Vagina (tissue), 2 donors: ENCODE measurements at places on chromosomes 1 and 21. TPM values are rescaled to one million over a fixed set of nuclear protein-coding genes. Genes with fewer than 3 reads are reported as not detected.

DNA sequence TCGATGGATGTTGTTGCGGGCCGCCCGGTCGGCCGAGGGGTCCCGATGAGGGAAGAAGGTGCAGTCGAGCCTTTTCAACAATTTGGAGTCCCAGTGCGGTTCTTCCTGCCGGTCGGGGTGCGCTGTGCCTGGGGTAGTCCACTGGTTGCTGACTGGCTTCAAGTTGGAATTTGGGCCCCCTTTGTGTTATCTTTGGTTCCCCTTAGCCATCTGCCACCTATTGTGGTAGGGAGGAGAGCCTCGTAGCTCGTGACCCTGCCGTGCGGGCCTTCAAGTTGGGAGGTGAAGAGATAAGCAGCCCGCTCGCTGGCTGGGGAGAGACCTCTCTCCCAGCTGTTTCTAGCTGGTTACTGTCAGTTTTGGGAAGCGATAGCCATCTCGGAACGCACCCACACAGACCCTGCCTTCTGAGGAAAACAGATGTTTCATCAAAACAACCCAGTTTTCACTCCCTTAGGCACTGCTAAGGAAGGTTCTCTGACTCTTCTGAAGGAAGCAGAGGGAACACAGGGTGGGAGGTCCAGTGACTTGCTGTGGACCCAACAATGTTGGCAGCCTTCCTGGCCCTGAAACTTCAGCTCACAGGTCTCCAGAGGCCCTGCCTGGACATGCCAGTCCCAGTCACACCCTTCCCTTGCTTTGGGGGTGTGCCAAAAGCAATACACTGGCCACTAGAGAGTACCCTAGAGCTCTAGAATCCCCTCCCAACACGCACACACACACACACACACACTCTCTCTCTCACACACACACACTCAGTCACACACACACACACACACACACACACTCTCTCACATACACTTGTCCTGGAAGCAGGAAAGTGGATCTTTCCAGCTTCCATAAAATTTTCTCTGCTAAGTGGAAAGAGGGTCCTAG is 1.0 kb downstream of the BTG2 start:
- no peak for DNase-seq

DNA sequence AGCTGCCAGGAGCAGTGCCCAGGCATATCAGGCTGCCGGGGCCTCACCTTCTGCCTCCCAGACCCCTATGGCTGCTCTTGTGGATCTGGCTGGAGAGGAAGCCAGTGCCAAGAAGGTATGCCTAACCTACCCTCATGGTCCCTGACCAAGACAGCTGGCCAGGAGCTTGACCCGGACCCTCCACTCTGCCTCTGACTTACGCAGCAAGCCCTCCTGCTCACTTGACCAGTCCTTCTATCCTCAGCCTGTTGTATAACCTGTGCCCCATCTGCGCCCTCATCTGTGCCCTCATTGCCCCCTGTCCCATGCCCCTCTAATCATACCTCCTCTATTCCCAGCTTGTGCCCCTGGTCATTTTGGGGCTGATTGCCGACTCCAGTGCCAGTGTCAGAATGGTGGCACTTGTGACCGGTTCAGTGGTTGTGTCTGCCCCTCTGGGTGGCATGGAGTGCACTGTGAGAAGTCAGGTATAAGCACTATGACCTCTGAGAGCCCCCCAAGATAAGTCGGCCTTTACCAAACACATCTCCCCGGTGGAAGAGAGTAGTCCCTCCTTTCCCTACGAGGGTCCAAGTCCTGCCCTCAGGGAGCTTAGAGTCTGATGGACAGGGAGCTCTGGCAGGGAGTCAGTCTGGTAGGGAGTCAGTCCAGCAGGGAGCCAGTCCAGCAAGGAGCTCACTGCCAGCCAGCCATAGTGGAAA is 6.8 kb downstream of the TIE1 start:
- DNase-seq = no peak

GRCh38 chr1:203797948-203798655 is 2.7 kb downstream of the ZBED6 start:
- no peak for DNase-seq

GRCh38 chr1:228373681-228374571 is 32.7 kb downstream of the TRIM11 start:
- no peak for DNase-seq

- DNase-seq = no peak
Measured at GRCh38 chr1:54791880-54792522, 9.1 kb downstream of the TTC22 start.

Gene EVI5
- 29.7 TPM for total RNA-seq

Gene DNMT3L
- not detected for total RNA-seq

Gene TNFRSF9
- total RNA-seq = not detected
